Stimulated activated memory B cell treated with anti-CD40 and anti-IgM and Interleukin-4, amounts not matched to agents 10 μg/mL and 1 μg/mL and 100 μg/mL, for 72 hours (primary cell): ENCODE measurements at places on chromosomes 1 and 21.

- ATAC-seq = no peak
Observed at GRCh38 chr1:209870151-209870831, 42.5 kb downstream of the UTP25 start.

DNA sequence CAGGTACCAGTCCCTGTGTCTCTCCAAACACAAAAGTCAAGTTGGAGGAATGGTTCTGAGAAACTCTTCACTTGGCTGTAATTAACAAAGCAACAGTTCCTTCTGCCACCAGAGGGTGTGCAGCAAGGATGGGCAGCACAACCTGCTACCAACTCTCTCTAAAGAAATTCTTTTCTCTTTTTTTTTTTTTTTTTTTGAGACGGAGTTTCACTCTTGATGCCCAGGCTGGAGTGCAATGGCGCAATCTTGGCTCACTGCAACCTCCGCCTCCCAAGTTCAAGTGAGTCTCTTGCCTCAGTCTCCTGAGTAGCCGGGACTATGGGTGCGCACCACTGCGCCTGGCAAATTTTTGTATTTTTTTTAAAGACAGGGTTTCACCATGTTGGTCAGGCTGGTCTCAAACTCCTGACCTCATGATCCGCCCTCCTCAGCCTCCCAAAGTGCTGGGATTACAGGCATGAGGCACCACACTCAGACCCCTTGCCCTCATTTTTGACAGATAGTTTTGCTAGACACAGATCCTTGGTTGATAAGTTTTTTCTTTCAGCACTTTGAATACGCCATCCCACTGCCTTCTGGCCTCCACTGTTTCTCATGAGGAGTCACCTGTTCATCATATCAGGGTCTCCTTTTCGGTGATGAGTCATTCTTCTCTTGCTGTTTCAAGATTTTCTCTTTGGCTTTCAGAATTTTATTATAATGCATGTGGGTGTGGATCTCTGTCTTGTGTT lies 12.1 kb upstream of the DEGS1 start:
- ATAC-seq = no peak

DNA sequence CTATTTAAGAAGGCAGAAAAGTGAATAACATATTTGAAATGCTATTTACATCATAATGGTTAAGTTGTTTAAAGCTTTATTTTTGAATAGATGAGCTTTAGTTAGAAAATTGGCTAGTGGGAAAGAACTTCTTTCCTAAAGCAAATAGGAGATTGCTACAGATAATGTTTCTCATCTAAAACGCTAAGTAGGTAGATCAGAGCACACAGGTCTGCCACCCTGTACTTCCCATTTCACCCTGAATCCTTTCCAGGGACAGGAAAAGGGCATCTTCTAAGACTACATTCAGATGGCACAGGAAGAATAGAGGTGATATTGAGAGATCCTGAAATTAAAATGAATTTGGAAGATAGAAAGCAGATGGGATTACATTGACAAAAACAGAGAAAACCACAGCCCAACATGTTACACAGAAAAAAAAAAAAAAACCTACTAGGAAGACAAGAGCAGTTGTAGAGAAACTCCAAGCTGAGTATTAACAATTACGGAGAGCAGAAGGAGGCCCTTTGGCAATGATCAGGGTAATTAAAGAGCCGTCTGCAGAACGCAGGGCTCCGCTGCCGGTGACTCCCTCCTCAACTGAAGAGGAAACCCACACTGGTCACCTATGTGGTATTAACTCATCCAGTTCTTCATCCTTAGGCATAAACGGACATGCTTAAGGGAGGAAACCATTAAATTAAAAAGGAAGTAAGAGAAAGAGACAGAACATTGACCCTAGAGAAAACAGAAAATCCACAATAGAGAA lies 53.6 kb upstream of the MAP10 start:
- no peak for ATAC-seq

DNA sequence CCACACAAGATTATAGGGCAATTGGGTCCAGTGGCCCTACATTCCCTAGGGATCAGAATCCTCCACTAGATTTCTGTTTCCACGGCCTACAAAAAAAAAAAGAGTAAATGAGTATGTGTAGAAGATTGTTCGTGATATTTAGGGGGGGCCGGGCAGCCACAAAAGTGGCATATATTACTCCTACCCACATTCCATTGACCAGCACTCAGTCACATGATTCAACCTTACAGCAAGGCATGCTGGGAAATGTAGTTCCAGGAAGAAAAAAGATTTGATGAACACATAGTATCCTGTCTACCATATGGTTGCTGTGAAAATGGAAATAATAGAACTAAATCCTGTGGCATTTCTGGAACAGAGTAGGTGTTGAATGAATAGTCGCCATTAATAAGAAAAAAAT lies 43.4 kb upstream of the GJB5 start:
- no peak for ATAC-seq

GRCh38 chr1:42070996-42071395 lies 82.2 kb upstream of the GUCA2B start:
- ATAC-seq = no peak

- ATAC-seq = no peak
Observed at GRCh38 chr1:59688976-59689375, 125.8 kb upstream of the HOOK1 start.

GRCh38 chr21:46557919-46558392 lies 46.9 kb downstream of the S100B start:
- no peak for ATAC-seq

GRCh38 chr1:228307218-228308023 lies 99.2 kb downstream of the TRIM11 start:
- no peak for ATAC-seq

GRCh38 chr1:2206813-2207487 lies 12.4 kb upstream of the FAAP20 start:
- no peak for ATAC-seq

GRCh38 chr1:235822685-235823084 lies 44.0 kb downstream of the LYST start:
- ATAC-seq = no peak

- ATAC-seq = no peak
Observed at GRCh38 chr21:33133892-33134291, 64.0 kb downstream of the OLIG1 start.

- ATAC-seq = peak; percentile 41
Observed at GRCh38 chr1:170388489-170388888, 143.5 kb upstream of the GORAB start.

GRCh38 chr1:1861339-1861730 lies 29.6 kb downstream of the GNB1 start:
- no peak for ATAC-seq

GRCh38 chr1:33261344-33261743 lies 5.1 kb downstream of the ZNF362 start:
- no peak for ATAC-seq

DNA sequence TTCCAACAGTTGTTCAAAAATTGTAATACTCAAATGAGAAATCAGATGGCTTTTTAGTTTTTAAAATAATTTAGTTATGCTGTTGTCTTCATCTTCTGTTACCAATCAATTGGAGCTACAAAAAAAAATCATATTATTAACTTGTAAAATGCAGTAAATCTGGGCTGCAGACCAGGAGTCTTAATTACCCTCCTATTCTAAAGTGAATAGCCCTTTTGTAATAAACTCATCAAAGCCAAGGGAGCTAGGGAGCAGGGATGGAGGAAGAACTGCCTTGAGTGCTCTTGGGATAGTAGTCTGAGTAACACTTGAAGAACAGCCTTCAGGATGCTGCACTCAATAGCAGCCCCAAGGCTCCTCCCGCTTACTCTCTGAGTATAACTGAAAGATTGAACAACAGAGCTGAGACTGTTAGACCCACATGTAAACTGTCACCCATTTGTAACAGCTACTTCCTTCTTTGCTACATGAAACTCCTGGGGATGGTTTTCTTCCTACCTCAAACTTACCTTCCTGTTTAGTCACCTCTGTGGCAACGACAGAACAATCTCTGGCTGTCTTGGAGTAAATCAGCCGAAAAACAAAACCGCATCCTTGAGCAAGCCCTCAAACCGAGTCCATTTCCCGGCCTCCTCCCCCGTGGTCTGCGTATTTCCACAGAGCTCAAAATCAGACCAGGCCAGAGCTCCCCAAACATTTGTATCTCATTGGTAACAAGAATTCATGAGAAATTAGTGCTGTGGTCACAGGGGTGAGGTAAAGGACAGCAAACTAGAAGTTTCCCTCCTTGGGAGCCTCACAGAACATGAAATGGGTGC lies 55.9 kb downstream of the CD58 start:
- peak; percentile 81 for ATAC-seq

DNA sequence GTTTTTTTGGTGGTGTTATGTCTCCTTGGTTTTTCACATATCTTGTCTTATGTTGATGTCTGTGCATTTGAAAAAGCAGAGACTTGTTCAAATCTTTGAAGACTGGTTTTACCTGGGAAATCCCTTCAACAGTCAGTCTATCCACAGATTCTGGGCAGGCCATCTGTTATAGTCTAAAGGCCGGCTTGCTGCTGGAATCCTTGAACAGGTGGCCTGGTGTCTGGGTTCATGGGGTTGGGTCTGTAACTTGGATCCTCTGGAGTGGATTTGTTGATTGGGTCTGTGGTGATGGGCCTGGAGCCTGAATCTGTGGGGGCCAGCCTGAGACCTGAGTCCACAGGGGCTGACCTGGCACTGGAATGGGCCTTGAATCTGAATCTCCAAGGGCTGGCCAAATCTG lies 12.2 kb downstream of the LORICRIN start:
- ATAC-seq = no peak

GRCh38 chr1:20660847-20661206 lies 342 bp downstream of the DDOST start:
- peak; percentile 3 for ATAC-seq

DNA sequence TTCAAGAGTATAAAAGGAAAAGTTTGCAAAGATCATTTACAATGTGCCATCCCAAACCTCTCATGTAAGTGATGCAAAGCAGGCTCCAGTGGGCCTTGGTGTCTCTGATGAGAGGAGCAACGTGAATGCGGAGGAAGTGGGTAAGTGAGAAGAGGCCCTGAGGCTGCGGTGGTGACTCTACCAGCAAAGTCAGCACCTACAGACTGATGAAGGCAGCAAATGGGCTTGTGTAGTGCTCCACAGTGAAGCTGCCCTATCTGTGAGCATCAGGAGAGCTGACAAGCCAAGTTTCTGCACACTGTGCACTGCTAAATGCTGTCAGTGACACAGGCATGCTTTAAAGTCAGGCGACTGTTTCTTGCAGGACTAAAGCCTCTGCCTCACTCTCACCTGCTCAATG lies 15.6 kb upstream of the RAP1A start:
- ATAC-seq = peak; percentile 76

- no peak for ATAC-seq
Observed at GRCh38 chr21:45211661-45212060, 76.0 kb downstream of the POFUT2 start.

DNA sequence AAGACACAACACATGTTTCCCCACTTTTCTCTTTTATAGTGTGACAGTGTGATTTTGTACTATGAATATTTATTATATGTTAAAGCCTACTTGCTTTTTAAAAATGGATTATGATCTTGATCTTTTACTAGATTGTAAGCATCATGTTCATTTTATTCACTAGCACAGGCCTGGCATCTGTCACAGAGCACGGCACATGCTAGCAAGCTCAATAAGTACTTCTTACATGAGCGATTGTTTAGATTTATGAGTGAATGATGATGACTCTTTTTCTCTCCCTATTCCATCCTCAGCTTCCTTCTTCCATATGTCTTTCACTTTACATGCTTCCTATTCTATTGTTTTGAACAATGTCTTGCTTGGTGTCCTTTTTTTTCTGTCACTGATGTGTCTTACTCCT lies 1454.1 kb downstream of the MRPL39 start:
- ATAC-seq = no peak

- peak; percentile 52 for ATAC-seq
Observed at GRCh38 chr21:32135401-32136363, 143.2 kb downstream of the MIS18A start.

- ATAC-seq = no peak
Observed at GRCh38 chr1:109477821-109478220, 5.9 kb upstream of the ATXN7L2 start.

DNA sequence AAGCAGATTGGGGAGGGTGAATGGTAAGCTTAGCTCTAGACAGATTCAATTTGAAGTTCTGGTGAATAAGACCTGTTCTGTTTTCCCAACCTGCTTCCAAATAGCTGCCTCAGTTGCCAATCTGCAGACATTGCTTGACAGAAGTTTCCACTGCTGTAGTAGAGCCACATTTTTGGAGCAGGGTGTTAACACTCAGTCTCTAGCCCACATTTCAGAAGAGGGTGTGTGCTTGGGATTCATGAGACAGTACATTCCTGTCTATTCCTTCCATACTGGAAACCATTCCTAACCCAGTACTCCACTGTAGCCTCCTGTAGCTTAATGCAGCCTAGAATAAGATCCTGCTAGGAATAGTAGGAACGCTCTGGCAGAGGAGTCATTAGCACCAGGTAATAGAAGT lies 450.5 kb downstream of the NUF2 start:
- no peak for ATAC-seq

- peak; percentile 89 for ATAC-seq
Observed at GRCh38 chr1:148315071-148315811, 163.2 kb upstream of the NBPF11 start.

- no peak for ATAC-seq
Observed at GRCh38 chr1:43495204-43495603, 35.5 kb upstream of the PTPRF start.

DNA sequence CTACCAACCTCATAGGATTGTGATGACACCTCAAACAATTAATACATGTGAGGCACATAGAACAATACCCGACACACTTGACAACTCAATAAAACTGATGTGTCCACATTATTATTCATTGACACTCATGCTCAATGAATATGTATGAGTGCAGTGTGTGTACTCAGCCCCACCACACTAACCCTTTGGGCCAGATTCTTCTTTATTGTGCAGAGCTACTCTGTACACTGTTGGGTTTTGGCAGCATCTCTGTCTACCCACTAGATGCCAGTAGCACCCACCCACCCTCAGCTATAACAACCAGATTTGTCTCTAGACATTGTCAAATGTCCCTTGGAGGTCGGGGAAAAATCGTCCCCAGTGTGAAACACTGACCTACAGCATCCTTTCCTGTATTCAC lies 10.1 kb downstream of the CASP9 start:
- ATAC-seq = no peak

DNA sequence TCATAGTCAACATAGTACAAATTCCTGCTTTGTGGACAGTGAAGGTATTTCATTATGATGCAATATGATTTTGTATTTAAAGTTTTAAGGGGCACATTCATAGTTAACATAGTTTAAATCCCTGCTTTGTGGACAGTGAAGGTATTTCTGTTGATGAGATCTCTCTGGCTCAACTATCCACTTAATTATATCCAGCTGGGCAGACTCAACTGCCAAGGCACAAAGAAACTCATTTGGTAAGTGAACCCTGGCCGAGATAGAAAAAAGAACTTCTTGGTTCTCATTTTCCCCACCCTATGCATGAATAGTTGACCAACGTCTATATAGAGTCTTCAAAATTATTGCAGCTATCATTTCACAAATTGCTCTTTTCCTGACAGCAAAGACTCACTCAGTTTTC lies 1194.6 kb downstream of the NCAM2 start:
- no peak for ATAC-seq
